ENCODE measurements at places on chromosomes 3 and 15.

DNA sequence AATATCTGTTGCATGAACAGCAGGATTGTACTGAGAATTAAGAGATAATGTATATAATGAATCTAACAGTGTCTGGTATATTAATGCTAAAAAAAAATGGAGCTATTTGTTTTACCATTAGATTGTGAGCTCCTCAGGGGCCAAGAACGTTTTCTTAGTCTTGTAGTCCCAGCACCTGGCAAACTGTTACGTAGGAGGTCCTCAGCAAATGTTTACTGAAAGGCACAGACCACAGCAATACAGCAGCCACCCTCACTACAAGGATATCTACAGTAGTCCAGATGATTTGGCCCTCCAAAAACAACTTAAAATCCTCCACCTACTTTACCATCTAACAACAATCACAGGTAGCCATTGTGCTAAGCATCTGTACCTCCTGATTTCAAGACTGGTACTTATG, 59.7 kb downstream of the MSL2 start:
- no peak for DNase-seq

GRCh38 chr3:107216711-107217110, 160.5 kb upstream of the CCDC54 start:
- DNase-seq = no peak

- DNase-seq = no peak
Observed at GRCh38 chr15:29331669-29332068, 62.0 kb upstream of the NSMCE3 start.

DNA sequence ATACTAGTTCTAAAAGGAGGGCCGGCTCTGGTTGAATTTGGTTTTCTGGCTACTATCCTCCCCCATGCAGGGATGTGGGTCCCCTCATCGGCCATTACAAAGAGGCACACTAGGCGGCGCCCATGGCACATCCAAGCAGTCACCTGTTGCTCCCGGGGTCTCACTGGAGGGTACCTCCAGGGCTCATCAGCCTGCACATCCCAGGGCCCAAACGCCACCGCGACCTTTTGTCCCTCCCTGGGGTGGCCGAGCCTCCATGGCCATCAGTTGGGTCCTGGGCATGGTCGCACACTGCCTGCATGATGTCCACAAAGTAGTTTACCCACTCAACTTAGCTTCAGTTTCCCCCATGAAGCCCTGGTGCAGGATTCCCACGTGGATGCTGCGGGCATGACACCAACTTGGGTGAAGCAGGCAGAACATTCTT, 28.3 kb downstream of the IDH3A start:
- DNase-seq = peak; percentile 15

DNA sequence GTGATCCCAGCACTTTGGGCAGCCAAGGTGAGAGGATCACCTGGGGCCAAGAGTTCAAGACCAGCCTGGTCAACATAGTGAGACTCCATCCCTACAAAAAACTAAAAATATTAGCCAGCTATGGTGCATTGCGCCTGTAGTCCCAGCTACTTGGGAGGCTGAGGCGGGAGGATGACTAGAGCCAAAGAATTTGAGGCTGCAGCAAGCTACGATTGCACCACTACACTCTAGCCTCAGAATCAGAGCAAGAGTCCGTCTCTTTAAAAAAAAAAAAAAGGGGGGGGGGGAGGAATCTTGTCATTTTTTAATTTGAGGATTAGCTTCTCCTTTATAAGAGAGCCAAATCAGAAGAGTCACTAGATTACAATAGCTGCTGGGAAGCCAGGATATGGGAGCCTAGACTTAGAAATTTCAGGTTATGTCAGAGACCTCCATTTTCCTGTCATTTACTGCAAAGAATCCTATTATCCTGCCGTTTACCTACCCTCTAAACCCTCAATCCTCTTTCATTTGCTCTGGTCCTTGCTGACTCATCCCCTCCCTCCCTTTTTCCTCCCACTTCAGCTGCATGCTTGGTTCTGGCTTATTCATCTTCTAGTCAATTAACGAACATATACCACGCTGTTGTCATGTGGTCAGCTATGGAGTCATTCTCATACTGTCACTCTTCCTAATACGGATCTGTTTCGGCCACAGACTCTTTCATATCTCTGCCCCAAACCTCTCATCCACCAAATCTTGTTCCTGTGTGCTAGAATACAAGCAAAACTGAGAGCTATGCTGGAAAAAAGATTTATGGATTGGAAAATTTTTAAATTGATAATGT, 83.8 kb upstream of the PPIB start:
- no peak for DNase-seq

DNA sequence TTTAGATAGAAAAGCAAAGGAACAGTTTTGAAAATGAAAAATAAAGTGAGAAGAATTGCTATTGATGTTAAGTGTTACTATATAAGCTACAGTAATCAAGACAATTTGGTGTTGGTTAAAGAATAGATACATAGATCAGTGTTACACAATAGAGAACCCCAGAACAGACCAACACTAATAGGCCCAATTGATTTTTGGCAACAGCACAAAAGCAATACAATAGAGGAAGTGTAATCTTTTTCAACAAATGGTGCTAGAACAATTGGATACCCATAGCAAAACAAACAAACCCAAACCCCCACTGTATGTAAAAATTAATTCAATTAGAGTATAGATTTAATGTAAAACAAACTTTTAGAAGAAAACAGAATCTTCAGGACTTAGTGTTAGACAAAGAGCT, 61.8 kb downstream of the ATP11B start:
- DNase-seq = no peak

- no peak for DNase-seq
Observed at GRCh38 chr3:50237133-50237651, 1.2 kb downstream of the GNAI2 start.

DNA sequence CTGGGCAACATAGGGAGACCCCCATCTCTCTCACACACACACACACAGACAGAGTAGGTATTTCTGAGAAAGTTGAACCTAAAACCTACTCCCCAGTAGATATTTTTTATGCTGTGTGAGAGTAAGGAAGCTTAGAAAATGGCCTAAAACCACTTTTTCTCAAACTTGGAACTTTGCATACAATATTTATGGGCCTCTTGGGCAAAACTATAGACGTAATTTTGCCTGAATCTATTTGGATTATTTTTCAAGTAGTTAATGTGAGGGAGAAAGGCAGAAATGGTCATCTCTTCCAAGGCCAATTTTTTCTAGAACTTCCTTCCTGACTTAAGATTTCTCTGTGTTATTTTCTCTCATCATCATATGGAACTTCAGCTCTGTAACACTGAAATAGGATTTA, 81.7 kb downstream of the ZNF609 start:
- no peak for DNase-seq

GRCh38 chr3:124969963-124970722, 35.6 kb upstream of the MUC13 start:
- DNase-seq = no peak

GRCh38 chr3:94787734-94788270, 724.9 kb downstream of the NSUN3 start:
- DNase-seq = no peak

GRCh38 chr15:64959128-64959527, 30.6 kb downstream of the SPG21 start:
- no peak for DNase-seq

GRCh38 chr15:94387849-94388441, 156.6 kb downstream of the MCTP2 start:
- DNase-seq = no peak

DNA sequence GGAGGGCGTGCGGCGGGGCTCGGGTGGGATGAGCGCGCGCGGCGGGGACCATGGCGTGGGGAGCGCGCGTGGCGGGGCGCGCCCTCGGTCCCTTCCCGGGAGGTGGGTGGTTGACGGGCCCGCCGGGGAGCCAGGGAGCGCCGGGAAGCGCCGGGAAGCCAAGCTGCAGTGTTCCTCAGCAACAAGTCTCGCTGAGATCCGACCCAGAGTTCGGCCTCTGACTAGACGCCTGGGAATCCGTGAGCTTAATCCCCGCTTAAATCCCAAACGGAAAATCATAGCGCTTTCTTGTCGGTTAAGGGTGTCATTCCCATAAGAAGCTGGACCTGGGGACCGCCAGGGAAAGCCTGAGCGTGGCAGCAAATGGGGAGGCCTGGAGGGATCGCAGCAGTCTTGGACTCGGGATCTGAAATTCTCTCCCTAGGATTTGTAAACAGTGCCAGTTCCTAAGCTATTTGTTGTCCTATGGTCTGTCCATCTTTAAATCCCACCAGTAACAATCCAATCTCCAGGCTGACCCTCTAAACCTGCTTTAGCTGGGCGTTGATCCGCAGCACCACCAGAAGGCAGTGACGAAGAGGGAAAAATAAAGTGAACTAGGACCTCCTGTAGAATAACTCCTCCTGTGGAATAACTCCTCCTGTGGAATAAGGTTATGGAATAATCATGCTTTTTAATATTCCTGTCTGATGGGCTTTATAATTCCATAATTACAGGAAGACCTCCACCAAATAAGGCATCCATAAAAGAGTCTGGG, 570 bp upstream of the NEDD4 start:
- no peak for DNase-seq

GRCh38 chr3:169105561-169105960, 558.0 kb downstream of the MECOM start:
- no peak for DNase-seq

- DNase-seq = peak; percentile 21
Observed at GRCh38 chr15:41827290-41827879, 507 bp upstream of the JMJD7 start.

GRCh38 chr3:170397685-170398084, 21.0 kb upstream of the CLDN11 start:
- no peak for DNase-seq

GRCh38 chr3:129702934-129703712, 96.6 kb upstream of the PLXND1 start:
- no peak for DNase-seq

GRCh38 chr15:81073801-81074200, 60.3 kb upstream of the CFAP161 start:
- DNase-seq = no peak

DNA sequence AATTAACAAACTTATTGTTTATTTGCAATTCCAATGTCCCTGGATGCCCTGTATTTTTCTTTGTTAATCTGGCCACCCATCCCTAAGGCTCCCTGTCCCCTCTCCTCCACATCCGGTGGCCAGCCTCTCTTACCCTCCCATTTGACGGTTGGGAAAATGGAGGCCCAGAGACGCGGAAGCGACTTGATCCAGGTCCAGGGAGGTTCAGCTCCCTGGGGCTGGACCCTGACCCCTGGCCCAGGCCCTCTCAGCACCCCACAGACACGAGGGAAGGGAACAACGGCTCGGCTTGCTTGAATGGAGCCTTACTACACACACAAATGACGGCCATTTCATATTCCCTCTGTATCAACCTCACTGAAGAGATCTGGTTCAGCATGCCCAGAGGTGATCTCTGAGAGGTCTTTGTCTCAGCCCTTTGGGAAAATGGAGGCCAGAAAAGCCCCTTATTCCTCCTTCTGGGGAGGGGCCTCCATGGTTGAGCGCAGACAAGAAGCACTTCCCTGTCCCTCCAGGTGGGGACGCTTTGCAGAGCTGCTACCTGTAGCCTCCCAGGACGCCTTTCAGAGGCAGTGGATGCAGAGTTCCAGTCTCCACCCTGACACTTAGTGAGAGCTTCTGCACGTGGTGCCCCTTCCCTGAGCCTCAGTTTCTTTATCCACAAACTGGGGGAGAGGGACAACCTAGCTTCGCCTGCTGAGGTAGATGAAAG, 82.1 kb downstream of the ATP2B2 start:
- DNase-seq = no peak

DNA sequence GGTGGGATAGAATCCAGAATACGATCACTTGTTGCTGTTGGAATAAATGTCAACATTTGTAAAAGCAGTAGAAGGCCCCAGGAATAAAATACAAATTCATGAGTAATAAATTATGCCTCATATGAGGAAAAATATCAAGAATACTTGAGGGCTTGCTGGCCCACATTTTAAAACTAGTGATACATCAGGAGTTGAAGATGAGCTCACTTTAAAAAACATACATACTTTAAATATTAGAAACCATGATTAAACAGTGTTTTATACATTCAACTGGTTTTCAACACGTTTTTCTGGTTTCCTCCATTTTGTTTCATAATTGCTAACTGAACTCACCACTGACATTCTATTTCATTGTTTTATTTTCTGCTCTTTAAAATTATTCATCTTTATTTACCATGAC, 141.4 kb downstream of the TFG start:
- no peak for DNase-seq

- DNase-seq = no peak
Observed at GRCh38 chr3:128496602-128497304, 3.8 kb upstream of the GATA2 start.

DNA sequence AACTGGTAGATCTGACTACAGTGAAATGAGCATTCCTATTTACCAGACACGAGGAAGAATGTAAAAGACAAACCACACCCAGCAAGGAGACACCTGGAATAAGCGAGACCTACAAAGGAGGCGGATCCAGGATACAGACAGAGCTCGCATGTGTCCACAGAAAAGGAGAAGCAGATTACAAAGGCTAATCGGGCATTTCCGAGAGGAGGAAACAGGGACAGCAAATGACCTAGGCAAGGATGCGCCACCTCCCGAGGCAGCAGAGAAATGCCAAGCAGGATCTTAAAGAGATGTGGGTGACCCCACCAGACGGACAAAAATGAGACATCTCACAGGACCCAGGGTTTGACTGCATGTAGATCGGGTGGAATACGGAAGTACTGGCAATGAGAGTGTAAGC, 63.2 kb upstream of the IQSEC1 start:
- no peak for DNase-seq

DNA sequence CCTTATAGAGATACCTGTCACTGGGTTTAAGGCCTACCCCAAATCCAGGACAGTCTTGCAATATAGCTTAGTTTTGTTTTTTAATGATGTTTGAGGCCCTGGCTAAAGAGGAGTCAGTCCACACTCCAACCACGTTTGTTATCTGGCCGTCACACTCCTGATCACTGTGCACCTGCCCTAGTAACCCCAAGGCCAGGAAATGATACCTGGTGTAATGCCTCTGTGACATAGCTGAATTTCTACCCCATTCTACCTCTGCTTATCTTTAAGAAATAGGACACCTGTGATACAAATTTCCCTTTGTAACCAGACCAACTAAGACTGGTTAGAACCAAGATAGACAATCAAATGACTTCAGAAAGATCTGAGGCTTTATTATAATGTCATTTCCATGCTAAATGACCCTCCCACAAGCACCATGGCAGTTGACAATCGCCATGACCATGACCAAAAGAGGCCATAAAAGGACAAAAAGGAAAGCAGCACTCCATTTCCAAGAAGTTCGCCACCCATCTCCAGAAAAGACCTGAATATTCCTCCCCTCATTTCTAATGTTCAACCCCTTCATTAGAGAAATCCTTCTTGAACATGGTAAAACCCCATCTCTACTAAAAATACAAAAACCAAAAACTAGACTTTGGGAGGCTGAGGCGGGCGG, 4.8 kb upstream of the RTP3 start:
- no peak for DNase-seq

DNA sequence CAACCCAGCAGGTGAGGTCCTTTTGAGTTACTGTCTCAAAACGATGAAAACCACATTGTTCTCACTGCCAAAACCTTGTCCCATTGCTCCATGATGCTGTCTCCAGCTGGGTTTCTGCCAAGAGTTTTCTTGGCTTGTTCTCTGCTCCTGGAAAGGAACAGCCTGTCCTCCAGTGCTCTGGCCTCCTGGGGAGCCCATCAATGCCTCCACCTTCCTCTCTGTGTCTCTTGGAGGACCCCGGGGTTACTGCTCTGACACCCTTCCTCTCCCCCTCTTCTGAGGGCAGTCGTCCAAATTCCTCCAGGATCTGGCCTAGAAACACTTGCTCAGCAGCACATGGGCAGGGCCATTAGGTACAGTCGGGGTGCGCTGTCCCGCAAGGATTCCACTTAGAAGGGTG, 63.9 kb upstream of the RGMA start:
- DNase-seq = no peak
